AG09309 (cell line): ENCODE measurements at places on chromosomes 6 and 20.

DNA sequence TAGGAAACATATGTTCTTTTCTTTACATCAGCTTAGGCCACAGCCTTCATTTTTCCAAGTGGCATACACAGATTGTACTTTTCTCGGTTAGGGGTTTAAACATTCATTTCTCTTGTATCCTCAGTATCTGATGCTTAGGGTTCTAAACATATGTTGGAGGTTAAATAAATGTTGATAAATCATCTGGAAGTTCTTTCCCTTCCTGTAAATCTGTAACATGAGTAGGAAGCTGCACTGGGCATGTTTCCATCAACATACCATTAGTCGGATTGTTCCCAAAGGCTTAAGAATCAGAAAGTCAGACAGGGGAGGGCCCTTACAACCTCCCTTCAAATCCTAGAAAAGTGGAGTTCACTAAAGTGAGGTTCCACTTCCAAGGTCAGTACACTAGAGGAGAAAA lies 54.8 kb upstream of the BCLAF1 start:
- no peak for DNase-seq

DNA sequence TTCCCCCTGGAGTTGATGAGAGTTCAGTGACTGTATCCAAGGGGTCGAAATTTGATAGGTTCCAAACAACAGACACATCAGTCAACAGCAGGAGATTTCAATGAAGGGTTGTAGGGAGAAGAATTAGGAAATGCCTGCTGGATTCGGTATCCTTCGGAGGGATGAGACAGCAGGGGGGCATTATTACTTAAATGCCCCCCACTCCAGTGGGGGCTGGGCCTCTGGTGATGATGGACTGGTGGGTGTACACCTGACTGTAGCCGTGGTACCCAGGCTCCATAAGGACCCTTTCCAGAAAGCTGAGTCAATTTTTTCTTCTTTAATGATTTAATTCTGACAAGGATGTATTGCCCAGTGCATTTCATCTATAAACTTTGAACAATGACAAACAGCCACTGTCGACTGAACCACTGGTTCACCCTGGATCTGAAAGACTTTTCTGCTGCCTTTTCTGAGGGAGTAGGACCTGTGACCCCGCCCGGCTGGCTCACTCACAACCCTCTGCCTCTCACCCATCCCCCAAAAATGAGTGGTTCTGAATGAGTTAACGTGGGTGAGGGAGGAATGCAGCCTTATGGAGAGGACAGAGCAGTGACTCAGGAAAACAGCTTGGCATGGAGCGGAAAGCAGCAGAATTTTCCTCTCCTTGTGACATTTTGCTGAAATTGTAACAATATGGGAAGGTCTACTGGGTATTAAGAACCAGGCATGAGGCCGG lies 41.0 kb downstream of the ZMYND8 start:
- DNase-seq = peak; percentile 68

GRCh38 chr6:139030228-139030963 lies 1.9 kb downstream of the ABRACL start:
- no peak for DNase-seq

DNA sequence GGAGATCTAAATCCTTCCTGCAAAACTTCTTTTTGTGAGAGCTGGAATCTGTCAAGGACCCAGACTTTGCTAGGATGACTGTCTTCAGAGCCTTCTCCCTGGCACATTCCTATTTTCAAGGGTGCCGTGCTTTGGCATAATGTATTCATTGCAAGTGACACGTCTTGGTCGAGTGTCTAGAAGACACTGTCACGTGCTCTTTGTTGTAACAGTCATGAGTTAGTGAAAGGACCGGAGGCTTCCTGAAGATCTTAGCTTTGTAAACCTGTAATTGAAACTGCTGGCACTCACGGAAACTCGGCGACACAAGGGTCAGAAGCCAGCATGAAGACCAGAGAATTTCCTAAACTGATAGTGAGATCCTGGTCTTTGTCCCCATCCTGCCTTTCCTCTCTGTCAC lies 19.7 kb upstream of the TAGAP start:
- DNase-seq = no peak

DNA sequence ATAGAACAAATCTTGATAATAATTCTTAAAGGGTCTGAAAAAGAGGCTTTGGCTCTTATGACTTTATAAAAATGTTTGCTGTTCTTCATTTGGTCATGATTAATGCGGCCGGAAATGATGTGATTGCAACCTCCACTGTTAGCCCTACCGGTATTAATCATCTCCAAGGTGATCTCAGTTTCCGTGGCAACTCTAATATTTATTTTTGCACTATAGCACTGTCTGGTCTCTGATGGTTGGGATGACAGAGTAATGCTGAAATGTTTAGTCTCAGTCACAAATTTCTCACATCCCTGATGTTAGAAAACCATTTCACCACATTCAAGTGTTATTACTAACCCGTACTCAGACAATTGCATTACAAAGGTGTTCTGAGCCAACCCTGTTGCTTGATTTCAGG lies 87.4 kb downstream of the TMEM200A start:
- DNase-seq = peak; percentile 45

GRCh38 chr6:42709871-42710270 lies 12.5 kb downstream of the PRPH2 start:
- no peak for DNase-seq

DNA sequence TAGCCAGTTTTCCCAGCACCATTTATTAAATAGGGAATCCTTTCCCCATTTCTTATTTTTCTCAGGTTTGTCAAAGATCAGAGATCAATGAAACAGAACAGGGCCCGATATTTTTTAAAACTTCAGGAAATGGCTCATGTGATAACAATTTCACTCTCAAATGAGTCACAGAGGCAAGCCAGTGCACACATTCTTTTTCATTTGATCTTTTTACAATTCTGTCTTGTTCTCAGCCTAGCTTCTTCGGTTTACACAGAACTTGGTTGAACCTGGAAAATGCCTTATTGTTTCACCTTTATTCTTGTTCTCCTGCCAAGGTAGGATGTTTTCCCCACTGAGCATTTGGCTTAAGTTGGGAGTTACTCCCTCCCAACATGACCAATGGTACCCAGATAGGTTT lies 258.9 kb downstream of the COL12A1 start:
- DNase-seq = no peak

GRCh38 chr6:160173806-160174527 lies 52.4 kb downstream of the SLC22A1 start:
- DNase-seq = no peak

- no peak for DNase-seq
Measured at GRCh38 chr6:136795996-136796395, 3.7 kb upstream of the MAP3K5 start.

GRCh38 chr6:109010705-109011102 lies 83.9 kb downstream of the SESN1 start:
- DNase-seq = no peak

- no peak for DNase-seq
Measured at GRCh38 chr20:16821211-16822089, 73.3 kb downstream of the OTOR start.

- no peak for DNase-seq
Measured at GRCh38 chr6:22926790-22927354, 357.5 kb downstream of the HDGFL1 start.

DNA sequence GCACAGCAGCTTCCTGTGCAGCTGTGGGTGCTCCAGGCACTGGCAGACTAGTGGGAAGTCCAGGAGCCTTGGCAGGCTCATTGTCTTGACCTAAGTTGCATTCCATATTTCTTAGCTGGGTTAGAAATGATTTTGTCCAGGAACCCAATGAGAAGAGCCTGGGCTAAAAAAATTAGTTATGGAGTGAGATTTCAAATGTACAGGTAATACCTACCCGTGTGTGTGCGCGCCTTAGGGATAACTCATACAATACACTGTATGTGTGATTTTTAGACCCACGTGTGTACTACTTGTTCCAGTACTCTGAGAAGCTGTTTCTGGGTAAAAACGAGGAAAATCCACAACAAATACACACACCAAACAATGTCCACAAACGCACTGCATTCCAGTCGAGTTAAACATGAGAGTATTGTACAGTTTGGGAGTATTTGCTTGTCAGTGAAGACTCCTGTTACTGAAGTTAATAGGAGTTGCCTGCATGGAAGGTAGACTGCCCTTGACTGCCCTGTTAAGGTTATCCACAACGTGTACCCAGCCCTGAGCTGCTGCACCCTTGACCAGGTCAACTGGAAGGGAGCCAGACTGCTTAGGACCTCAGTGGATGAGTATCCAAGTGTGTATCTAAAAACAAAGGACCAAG lies 1.4 kb downstream of the PAQR8 start:
- DNase-seq = no peak

GRCh38 chr20:18005170-18005989 lies 36.6 kb downstream of the MGME1 start:
- DNase-seq = no peak

- no peak for DNase-seq
Measured at GRCh38 chr20:32357375-32357868, 709 bp upstream of the ASXL1 start.

DNA sequence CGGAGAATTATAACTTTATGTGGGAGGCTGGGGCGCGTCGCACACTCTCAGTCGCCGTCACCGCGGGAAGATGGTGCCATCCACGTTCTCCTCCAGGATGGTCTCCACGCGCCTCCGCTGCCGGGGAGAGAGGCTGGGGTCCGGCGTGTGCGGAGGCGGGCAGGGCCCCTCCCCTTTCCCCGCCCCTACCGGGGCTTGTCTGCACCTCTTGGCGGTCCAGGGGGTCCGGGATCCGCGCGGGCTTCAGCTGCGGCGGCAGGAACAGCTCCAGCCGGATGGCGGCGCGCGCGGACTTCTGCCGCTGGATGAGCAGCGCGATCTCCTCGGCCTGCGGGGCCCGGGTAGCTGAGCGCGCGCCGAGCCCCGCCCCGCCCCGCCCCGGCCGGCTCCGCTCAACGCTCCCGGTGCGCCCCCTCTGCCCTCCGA lies 807 bp downstream of the LKAAEAR1 start:
- no peak for DNase-seq

DNA sequence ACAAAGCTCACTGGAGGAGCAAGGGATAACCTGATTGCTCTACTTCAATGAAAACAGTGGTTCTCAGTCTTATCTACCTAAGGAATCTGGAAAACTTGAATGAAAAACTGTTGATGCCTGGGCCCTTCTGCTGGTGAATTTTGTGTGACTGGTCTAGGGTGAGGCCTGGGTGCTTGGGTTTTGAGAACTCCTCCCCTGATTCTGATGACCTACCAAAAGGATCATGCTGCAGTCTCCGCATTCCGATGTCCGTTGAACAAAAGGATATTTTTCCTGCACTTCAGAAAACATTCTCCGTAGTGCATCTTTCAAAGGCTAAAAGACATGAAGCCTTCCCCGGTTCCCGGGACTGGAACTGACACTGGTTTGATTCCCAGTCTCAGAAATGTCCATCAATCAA lies 157.9 kb downstream of the SYNDIG1 start:
- no peak for DNase-seq

DNA sequence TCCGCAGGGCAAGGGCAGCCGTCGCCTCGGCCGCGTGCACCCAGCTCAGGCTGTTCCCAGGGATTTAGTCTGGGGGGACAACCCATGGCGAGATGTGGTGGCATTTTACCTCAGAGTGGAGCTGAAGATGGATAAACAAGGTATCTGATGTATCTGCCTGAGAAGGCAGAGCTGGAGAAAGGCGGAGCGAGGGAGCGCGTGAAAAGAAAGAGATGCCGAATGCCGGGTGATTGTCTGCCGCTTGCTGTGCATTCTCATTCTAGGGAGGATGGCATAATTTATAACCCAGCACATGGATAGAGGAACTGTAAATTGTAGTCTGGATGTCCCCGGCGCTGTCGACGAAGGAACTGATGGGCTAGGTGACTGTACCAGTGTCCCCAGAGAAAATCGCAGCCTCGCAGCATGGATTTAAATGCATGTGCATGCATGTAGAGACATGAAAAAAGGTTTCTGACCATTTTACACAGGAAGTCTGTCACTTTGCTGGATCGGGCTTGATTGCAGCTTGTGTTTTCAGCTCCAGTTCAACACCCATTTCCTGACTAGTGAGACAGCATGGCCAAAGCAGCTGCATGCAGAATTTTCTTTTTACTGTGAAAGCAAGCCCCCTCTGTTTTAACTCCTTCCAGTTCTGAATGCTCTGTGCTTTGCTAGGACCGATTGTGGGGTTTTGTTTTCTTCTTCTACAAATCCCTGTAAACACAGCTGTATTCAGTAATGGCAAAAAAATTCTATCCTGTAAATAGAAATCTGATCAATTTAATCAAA lies 149.7 kb downstream of the PRL start:
- no peak for DNase-seq

DNA sequence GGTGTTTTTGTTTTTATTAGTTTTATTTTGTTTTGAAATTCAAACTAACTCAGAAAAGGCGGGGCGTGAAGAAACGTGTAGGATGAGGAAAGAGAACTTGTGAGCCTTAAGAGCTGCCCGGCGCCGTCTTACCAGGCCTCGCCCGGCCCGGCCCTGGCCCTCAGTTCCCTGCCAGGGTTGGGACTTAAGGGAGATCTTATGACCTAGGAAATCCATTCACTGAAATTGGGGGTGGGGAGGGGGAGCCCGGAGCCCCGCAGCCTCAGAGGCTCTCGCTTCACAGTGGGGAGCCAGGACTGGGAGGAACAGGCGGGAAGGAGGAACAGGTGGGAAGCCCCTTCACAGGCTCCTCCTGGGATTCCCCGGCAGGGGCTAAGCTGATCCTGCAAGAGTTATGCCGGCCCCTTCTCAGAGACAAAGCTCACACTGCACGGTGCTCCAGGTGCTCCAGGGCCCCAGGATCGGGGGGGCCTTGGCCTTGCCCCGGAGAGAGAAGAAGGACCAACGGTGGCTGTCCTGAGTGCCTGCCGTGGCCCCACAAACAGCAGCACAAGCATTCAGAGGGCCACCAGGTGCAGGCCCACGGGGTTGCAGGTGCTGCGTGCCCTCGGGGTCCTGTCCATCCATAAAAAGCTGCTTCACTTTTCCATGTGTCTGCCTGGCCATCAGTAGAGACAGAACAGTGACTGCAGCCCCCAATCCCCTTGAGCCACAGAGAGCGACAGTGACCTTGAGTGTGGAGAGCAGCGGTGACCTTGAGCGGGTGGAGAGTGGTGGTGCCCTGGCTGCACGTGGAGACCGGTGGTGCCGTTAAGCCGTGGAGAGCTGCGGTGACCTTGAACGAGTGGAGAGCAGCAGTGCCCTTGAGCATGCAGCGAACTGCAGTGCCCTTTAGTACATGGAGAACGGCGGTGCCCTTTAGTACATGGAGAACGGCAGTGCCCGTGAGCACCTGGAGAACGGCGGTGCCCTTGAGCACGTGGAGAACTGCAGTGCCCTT lies 152.7 kb downstream of the DLL1 start:
- DNase-seq = no peak

- DNase-seq = no peak
Measured at GRCh38 chr6:1745814-1746213, 136.1 kb downstream of the FOXC1 start.

DNA sequence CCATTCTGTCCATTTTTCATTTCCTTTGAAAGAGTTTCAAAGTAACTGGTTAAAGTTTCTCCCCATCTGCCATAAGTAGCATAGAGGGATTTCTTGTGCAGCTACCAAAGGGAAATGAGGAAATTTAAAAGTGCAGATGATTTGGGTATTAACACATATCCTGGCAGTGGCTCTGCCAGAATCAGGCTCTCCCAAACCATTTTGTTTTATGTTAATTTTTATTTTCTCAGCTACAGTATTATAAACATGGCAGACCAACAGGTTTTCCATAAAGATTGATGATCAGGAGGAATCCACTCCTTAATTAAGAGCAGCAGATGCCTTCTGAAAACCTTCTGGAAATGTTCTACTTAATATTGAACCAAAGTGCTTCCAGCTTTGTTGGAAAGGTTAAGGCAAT lies 13.9 kb downstream of the PLCB4 start:
- DNase-seq = no peak
